ENCODE measurements at places on chromosomes 4 and X. TPM values are rescaled to one million over a fixed set of nuclear protein-coding genes. Genes with fewer than 3 reads are reported as not detected.

TMEM33 gene
- total RNA-seq = 27.1 TPM

TRIML2 gene
- not detected for total RNA-seq

DGAT2L6 gene
- total RNA-seq = not detected

RELL1 gene
- 24.5 TPM for total RNA-seq

PFKFB1 gene
- 0.67 TPM for total RNA-seq

SMR3B gene
- not detected for total RNA-seq

SMIM31 gene
- not detected for total RNA-seq

CENPVL2 gene
- total RNA-seq = not detected

RENBP gene
- 16.2 TPM for total RNA-seq

PRSS12 gene
- total RNA-seq = not detected

JCHAIN gene
- 6.6 TPM for total RNA-seq

AFF2 gene
- 2.7 TPM for total RNA-seq

MAGEH1 gene
- total RNA-seq = 24.1 TPM

TLR10 gene
- total RNA-seq = not detected

POLN gene
- total RNA-seq = 5.9 TPM

XKRX gene
- not detected for total RNA-seq

COL4A6 gene
- total RNA-seq = 14.0 TPM

GAGE13 gene
- total RNA-seq = not detected

ZNF280C gene
- total RNA-seq = 2.0 TPM

TMEM35A gene
- 0.24 TPM for total RNA-seq

SHROOM2 gene
- 2.7 TPM for total RNA-seq

FRMPD4 gene
- total RNA-seq = 0.43 TPM

PTPN13 gene
- 8.9 TPM for total RNA-seq

SPANXC gene
- total RNA-seq = not detected

TMSB15A gene
- total RNA-seq = not detected

SRPX gene
- total RNA-seq = 146 TPM

FOXR2 gene
- not detected for total RNA-seq

AKAP14 gene
- not detected for total RNA-seq

AMELX gene
- total RNA-seq = not detected

GNRHR gene
- not detected for total RNA-seq

PCDH7 gene
- total RNA-seq = 6.1 TPM

TLR8 gene
- total RNA-seq = 2.3 TPM

ANK2 gene
- total RNA-seq = 377 TPM

SHOX gene
- total RNA-seq = not detected

EXOC1L gene
- not detected for total RNA-seq

All from right cardiac atrium (tissue), 5 donors.